ENCODE measurements at places on chromosomes 7 and 10.

DNA sequence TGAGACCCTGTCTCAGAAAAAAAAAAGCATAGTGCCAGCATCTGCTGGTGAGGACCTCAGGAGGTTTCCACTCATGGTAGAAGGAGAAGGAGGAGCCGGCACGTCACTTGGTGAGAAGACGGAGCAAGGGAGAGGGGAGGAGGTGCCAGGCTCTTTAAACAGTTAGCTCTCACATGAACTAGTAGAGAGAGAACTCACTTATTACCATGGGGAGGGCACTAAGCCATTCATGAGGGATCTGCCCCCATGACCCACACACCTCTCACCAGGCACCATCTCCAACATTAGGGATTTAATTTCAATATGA lies 62.9 kb upstream of the VKORC1L1 start:
- no peak for DNase-seq

DNA sequence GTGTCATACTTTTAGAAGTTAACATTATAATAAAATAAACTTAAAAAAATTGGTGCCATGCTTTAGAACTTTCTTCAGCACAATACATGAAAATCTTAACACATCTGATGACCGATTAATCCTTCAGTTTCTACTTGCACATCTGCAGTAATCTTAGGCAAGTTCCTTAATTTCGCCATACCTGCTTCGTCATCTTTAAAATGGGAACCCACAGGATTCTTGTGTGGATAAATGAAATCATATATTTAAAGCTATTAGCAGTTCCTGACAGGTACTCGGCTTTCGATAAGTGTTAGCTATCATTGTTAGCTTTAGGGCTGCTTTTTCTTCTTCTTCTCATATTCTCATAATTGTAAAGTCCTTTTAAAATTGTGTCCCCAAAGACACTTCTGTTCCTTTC lies 907 bp upstream of the VPS50 start:
- DNase-seq = no peak

DNA sequence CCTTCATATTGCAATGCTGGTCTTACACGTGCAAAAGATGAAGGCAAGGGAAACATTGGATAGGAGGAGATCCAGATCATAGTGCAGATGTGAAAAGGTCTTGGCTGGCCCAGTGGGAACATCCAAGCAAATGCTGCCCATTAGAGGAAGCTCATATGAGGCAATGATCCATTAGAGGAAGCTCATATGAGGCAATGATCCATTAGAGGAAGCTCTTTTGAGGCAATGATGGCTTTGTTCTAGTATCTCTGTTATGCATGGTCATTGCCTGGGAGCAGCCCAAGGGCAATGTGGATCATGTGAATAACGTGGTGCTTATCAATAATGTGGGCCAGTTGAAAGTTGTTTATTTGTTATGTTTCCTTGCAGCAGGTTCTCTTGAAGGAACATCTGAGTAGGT lies 37.8 kb downstream of the STEAP4 start:
- no peak for DNase-seq

- DNase-seq = no peak
These were observed 196.5 kb upstream of the DGKB start for GRCh38 chr7:15099074-15099473.

DNA sequence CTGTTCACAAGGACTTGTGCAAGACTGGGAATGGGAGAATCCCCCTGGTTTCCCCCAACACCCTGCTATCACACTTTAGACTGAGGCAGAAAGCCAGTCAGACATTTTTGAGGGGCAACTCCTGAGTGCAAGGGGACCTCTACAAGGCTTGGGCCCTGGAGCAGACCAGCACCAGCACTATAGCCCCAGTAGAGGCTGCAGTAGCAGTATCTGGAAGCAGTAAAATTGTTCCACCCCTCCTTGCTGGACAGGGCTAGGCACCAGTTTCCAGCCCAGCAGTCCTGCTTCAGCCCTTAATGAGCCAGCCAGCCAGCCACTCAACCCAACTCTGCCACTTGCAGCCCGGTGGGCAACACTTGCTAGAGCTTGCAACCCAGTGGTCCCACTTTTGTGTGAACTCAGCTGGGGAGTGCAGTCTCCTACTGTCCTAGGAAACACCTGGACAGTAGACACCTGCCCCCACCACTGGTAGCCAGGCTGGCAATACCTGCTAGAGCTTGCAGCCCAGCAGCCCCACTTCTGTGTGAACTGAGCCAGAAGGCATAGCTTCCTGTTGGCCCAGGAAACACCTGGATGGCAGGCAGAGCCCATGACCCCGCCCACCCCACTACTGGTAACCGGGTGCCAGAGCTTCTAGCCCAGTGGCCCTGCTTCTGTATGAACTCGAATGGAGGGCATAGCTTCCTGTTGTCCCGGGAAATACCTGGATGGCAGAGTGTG lies 65.0 kb downstream of the FBXL13 start:
- DNase-seq = no peak

GRCh38 chr10:65754112-65754511 lies 1171.7 kb upstream of the LRRTM3 start:
- no peak for DNase-seq

DNA sequence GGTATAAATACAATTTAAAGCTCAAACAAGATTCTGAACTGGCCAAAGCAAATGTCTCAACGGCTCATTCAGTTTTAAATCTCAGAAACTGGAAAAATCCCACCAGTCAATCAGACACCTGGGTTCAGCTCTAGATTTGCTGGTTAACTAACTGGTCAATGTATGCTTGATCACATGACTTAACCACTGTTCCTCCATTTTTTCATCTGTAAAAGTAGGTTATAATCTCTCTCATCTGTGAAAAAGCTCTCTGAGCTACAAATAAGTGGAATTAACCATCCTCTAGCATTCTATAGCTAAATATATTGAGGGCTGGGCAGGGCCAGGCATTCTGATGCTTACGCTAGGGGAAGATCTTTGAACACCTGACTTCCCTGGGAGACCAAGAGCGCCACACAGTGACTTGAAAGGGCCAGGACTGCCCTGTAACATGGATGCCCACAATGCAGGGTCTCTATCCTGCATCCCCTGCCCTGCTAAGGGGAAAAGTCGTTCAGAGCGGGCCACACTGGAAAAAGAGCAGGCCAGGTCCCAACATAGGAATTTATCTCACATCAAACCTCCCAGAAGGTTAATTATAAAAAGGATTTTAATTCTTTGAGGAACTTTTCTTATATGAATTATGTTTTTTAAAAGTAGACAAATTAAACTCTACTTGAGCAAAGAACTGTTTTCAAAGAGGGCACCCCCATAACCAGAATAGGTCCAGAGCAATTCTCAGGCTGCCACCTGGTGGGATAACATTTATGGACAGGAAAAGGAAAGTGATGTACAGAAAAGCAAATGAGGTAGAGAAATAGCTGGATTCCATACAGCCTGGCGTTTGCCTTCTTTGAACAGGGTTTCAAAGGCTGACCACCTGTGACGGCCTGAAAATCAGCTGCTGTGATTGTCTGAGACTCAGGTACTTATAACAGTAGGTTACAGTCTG lies 1.8 kb downstream of the RP9 start:
- DNase-seq = peak; percentile 61

- DNase-seq = no peak
These were observed 484.2 kb downstream of the PLXNA4 start for GRCh38 chr7:132092106-132092505.

GRCh38 chr7:30984359-30985107 lies 20.8 kb downstream of the GHRHR start:
- DNase-seq = no peak

DNA sequence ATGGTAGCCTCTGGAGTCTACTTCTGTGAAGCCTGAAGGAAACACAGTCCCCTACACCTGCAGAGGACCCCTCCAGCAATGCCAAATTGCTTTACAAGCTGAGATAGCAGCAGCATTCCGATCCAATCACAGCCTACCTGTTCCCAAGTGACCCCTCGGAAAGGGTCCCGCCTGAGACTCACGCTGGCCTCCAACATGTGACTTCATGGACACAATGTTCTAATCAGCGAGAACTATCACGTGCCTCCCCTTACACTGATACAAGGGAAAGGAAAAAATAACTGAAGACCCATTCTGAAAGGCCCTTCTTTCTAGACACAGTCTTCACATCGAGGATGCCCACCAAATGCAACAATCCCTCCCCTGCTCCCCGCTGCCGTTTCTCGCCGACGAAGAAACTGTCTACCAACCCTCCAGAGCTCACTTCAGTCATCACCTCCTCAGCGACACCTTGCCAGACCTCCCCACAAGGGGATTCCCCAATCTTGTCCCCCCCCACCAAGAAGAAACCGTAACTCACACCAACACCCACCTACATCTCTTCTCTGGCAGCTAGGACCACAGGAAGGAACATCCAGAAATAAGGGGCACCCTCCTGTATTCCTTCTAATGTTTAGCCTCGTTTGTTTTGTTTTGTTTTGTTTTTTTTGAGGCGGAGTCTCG lies 1.8 kb downstream of the SNX8 start:
- DNase-seq = no peak

DNA sequence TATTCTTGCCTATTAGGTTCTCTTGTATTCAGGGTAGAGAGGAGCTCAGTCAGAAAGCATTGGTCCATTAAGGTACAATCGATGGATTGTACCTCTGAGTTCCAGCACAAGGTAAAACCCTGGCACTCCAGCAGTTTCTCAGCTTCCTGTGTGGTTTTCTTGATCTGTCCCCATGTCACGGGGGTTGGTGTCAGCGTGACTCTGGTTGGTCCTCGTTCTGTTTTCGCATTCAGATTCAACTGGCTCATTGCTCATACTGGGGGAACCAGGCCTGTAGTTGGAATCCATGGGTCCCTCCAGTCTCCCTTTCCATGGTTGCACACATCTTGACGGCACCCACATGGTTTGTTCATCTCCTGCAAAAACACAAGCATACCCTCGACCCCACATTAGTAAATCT lies 32.7 kb upstream of the RASGEF1A start:
- DNase-seq = no peak

DNA sequence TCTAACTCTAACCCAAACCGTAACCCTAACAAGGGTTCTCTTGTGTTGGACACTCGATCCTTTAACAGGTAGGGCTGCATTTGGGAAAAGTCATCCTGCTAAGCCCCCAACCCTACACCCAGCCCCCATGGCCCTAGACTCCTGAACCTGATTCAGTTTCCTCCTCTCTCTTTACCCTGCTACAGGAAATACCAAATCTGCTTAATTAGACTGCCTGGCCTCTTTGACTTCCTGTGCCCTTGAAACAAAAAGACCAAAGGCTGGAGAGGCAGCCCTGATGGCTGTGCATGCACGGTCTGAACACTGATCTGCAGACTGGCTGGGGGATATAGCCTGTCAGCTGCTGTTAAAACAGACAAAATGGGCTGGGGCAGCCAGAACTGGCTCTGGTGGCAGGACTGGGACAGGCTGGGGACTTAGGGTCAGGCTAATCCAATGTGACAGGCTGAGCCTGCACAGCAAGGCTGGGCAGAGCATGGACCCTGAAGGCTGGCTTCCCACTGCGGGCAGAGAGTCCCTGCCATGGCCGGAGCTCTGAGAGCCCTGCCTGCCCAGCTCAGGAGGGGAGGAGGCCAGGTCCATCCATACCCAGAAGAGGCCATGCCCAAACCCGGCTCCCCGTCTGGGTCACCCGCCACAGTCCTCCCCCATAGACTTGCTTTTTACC lies 51.0 kb upstream of the MSMB start:
- DNase-seq = no peak

- DNase-seq = no peak
These were observed 65.5 kb downstream of the CPVL start for GRCh38 chr7:29080803-29081202.

GRCh38 chr10:49165821-49166483 lies 22.2 kb downstream of the TMEM273 start:
- DNase-seq = no peak

Measured in head of caudate nucleus (tissue), 42 donors.